SW 1271 (cell line): ENCODE measurements at places on chromosomes 5 and 9.

DNA sequence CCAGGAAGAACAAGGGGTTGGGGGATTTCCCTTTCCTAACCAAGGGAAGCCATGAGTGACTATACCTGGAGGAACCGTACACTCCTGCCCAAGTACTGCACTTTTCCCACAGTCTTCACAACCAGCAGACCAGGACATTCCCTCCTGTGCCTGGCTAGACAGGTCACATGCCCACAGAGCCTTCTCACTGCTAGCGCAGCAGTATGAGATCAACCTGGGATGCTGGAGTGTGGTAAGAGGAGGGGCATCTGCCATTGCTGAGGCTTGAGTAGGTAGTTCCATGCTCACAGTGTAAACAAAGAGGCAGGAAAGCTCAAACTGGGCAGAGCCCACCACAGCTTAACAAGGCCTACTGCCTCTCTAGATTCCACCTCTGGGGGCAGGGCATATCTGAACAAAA, 35.9 kb downstream of the SAXO1 start:
- no peak for DNase-seq

- DNase-seq: no peak
Observed at GRCh38 chr5:114859438-114859735, 310.3 kb downstream of the TRIM36 start.

- DNase-seq: no peak
Observed at GRCh38 chr9:91995000-91995655, 45.1 kb upstream of the ROR2 start.

DNA sequence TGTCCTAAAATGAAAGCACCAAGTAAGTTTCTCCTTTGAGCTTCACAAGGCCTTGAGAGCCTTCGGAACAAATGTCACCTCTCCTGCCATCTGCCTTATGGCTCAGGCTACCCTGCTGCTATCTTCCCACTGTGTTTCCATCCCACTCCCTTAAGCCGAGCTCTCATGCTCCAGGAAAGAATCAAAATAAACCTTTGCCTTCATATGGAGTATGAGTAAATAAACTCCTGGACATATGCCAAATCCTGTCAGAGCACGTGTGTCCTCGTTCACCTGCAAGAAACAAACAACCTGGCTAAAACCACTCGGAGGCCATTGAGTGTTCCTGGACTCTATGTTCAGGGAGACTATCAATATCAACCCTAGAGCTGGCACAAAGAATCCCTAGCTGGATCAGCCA, 122.3 kb upstream of the CCDC112 start:
- DNase-seq: no peak
